Dermis blood vessel endothelial cell (primary cell): ENCODE measurements at places on chromosomes 1 and 21. TPM values are rescaled to one million over a fixed set of nuclear protein-coding genes. Genes with fewer than 3 reads are reported as not detected.

CALML6 gene
- 0.34 TPM in 1 of 2 replicates, not detected in the other for total RNA-seq

GNG4 gene
- total RNA-seq: 0.17 and 1.2 TPM in 2 replicates

FMN2 gene
- total RNA-seq: 0.14 and 1.5 TPM in 2 replicates

SPATA1 gene
- total RNA-seq: 0.65 and 2.0 TPM in 2 replicates

TEDDM1 gene
- not detected in 2 replicates for total RNA-seq

BSND gene
- total RNA-seq: not detected in 2 replicates

PTCH2 gene
- total RNA-seq: under 0.01 and 0.05 TPM in 2 replicates

SIM2 gene
- total RNA-seq: under 0.01 and 0.05 TPM in 2 replicates

SPATA45 gene
- total RNA-seq: not detected in 2 replicates

ZBTB7B gene
- 16.1 and 16.2 TPM in 2 replicates for total RNA-seq
